ENCODE measurements at places on chromosomes 3 and 15.

GRCh38 chr3:182323126-182323700 lies 470.1 kb upstream of the ATP11B start:
- no peak for DNase-seq

DNA sequence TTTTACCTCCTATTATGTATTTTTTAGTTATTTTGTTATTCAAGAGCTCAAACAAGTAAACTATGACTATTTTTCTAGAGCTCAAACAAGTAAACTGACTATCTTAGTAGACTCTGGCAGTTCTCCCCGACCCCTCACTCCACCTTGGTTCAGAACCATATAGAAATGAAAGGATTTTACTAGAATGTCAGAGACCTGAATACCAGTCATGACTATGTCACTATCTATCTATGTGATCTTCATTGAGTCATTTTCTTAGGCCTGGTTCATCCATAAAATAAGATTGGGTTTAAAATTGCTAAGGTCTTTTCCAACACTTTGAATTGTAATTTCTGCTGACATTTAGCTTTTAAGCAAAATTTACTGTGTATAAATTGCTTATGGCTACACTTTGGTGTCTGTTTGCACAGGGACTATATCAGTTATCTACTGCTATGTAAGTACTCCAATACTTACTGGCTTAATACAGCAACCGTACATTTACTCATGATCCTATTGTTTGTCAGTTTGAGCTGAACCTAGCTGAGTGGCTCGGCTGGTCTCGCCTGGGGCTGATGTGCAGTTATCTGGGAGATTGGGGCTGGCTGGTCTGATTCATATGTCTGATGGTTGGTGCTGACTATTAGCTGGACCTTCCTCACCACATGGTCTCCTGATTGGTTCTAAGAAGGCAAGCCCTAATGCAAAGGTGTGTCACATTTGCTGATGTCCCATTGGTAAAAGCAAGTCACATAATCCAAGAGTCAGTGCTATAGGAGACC lies 37.0 kb downstream of the RASA2 start:
- no peak for DNase-seq

DNA sequence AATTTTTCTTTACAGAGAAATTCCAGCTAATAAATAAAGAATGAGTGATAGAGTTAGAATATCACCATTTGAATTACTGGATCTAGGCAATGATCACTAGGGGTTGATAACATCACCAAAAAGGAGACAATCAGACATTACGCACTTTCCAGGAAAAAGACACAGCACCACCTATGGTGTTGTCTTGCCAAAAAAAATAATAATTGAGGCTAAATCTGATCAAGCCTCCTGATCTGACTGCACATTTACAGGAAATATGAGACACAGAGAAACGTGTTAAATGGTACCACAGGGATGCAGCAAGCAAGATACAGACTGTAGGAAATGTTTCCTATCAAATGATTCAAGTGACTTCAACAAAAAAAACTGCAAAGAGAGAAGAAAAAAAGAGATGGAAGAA lies 92.8 kb downstream of the EOMES start:
- DNase-seq = no peak

- no peak for DNase-seq
Observed at GRCh38 chr15:42182961-42183360, 25.1 kb downstream of the VPS39 start.

DNA sequence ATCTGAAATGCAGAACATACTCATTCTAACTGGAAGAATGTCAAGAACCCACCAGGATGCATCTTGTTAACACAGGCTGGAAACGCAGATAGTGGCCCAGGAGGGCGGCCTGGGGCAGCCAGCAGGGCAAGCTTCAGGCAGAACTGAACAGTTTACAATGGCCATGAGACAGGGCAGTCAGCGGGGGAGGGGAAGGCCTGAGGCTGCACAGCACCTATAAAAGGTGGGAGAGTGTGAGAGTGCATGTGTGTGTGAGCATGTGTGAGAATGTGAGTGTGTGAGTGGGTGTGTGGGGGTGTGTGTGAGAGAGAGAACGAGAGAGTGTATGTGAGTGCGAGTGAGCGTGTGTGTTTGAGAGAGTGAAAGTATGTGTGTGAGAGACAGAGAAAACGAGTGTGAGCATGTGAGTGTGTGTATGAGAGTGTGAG lies 26.8 kb upstream of the SLCO2A1 start:
- no peak for DNase-seq

DNA sequence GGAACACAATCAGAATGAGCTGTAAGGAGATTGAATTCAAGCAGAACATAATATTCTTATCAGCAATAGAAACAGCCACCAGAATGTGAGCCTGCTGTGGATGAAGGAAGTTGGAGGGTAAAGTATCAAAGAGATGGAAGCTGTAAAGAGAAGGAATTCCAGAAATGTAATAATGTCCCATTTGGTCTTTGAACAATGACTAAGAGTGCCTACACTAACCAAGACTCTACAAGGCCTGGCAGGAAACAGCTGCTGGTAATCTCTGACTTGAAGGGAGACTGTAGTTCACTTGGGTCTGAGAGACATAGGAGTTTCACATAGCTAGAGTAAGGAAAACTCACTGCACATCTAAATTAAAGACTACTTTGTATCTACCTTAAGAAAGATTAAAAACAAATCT lies 1176.0 kb upstream of the ALCAM start:
- no peak for DNase-seq

- DNase-seq = no peak
Observed at GRCh38 chr3:13706886-13707285, 158.0 kb downstream of the FBLN2 start.

GRCh38 chr3:30145281-30145680 lies 461.1 kb upstream of the TGFBR2 start:
- no peak for DNase-seq

- DNase-seq = no peak
Observed at GRCh38 chr15:41606997-41607396, 48.0 kb downstream of the TYRO3 start.

- DNase-seq = no peak
Observed at GRCh38 chr3:66136597-66136996, 84.2 kb upstream of the SLC25A26 start.

DNA sequence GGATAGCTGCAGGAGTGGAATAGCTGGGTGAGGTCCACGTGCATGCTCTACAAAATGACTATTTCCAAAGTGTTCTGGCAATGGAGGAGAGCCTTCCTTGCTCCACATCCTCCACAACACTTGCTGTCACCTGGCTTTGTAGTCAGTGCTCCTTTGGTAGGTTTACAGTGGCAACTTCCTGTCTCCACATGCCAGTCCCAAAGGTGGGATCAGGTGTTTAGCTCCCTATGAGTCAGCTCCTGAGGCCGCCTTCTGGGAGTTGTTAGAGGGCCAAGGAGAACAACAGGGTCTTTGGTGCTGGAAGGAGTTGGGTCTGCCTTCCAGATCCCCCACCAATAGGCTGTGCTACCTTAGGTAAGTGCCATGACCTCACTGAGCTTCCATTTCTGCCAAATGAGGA lies 15.3 kb upstream of the LIMD1 start:
- DNase-seq = no peak

GRCh38 chr3:36615861-36616260 lies 148.5 kb downstream of the DCLK3 start:
- DNase-seq = no peak

DNA sequence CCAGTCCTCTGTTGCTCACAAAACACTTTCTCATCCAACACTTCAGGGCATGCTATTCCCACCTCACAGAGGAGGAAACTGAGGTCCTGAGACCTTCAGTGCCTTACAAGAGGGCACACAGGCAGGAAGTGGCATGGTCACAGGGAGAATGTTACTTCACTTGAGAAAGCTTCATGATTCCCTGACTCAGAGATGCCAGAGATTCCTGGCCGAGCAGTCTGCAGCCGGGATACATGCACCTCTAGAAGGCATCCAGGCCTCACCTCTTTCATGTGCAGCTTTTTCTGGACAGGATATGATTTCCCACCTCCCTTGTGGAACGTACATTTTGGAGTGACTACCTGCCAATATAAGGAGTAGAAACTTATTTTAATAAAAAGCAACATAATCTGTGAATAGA lies 2.8 kb upstream of the SST start:
- no peak for DNase-seq

DNA sequence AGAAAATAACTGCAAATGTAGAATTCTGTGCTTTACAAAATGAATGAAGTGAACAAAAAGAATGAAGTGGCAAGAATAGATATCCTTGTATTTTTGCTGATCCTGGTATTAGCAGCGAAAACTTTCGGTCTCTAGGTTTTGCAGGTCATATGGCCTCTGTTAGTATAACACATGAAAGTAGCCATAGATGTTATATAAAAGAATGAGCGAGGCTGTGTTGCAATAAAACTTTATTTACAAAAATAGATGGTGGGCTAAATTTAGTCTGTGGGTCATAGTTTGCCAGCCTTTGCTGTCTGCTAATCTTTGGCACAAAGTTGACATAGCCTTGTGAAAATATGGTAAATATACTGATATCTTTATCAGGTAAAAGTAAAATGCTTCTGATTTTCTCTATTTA lies 35.2 kb downstream of the SEC22A start:
- no peak for DNase-seq

GRCh38 chr3:10192953-10193691 lies 28.4 kb downstream of the IRAK2 start:
- DNase-seq = no peak

DNA sequence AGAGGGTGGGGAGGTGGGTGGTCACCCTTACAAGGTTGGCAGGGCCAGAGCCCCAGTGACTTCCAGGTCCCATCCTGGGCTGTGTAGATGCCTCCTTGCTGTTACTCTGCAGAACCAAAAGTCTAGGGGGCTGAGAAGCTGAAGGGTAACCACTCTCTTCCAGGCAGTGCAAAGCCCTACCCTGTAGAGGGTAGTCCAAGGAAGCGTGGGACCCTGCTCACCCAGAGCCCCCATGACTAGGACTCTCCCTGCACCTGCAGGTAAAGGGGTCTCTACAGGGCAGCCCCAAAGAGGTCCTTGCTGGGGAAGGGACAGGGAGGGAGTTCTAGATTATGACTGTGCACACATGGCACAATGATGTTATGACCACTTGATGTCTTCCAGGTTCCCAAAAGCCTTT lies 14.2 kb downstream of the GHRL start:
- no peak for DNase-seq

DNA sequence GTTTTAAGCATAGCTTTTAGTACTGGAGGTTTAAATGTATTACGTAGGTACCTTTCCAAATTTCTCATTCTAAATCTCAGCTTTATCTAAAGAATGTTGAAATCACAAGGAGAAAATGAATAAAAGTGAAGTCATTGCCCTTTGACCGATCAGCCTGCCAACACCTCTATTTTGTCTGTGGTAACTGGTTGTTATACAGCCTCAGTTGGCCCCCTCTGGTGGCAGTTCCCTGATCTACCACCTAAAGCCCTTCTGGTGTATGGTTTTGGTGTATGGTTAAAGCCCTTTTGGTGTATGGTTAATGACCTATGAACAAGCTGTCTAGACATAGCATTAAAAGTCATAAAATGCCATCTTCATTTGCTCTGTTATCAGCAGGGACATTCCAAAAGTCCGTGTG lies 378.2 kb upstream of the AZI2 start:
- DNase-seq = peak; percentile 29

DNA sequence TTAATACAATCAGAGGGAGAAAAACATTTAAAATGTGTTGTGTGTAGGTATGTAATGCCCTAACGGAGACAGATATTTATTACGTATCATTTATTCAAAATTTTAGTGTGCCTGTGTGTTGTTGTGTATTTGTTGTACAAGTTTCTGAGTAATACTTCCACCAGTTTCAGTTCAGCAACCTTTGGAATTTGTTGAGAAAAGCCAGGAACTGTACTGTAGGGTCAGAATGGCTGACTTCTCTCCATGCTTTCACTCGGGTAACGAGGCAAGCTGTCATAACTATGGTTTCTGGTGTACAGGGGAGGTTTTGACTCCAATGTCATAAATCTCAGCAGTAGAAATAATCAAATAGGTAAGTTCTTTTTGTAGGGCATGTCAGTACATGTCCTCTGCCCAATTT lies 23.8 kb upstream of the CNTN6 start:
- DNase-seq = no peak

DNA sequence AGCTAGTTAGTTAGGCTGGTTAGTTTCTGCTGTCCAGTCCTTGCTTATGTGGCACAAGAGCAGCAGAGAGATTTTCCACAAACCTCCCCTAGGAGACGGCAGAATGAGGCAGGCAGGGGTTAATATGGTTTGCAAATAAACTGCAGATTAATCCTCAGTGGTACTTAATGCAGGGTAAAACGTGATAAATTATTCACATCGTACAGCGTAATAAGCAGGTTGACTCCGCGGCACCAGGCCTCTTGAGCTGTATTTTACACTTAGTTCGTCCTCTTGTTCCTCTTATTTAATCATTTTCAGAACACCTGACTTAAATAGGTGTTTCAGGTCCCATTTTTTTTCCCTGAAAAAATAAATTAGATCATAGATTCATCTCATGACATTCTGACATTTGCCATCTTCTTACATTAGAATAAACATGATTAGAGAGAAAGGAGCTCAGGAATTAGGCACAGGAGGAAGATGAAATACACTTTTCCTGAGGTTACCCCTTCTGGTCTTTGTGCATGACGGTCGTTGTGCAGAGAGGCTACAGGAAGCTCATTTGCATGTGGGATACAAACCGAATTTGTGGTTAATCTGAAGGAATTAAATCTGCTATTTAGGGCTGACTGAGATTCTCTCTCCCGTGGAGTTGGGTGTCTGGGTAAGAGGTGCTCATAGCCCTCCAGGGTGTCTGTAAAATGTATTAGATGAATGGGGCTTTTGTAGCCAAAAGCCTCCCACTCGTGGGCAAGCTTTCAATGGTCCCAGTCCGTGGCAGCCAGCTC lies 27.1 kb upstream of the VPS8 start:
- no peak for DNase-seq

- DNase-seq = no peak
Observed at GRCh38 chr3:54970895-54971294, 43.0 kb upstream of the LRTM1 start.

- no peak for DNase-seq
Observed at GRCh38 chr3:73298243-73299183, 237.1 kb downstream of the EBLN2 start.

DNA sequence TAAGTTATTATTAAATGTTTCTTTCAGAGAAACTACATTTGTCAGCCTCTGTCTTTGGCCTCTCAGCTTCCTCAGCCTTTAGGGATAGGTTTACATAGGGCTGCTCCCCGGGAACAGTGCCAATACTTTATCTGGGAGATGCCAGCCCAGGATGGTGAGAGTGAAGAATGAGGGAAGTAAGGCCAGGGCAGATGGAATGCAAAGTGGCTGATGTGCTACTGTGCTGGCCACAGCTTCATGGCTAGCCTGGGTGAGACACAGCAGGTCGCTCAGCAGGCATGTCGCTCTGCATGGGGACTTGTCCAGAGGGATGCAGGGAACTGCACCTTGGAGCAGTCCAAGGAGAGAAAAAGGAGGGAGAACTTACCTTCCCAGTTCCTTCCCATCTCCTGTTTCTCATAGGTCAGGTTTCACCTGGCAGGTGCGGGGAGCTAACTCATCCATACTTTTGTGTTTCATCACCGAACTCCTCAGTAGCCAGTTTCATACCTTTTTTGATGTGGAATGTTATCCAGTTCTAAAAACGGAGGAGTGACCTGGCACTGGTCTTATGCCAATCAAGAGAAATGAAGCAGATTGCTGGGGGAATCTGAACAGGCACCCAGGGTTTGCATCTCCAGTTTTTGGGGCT lies 30.9 kb upstream of the C15orf39 start:
- no peak for DNase-seq
